ENCODE measurements at places on chromosomes 1 and 21.

- DNase-seq, result no peak
Observed at GRCh38 chr1:93815366-93816110, 63.5 kb downstream of the DNTTIP2 start.

GRCh38 chr21:18235545-18235944 is 9.1 kb upstream of the CHODL start:
- no peak for DNase-seq

DNA sequence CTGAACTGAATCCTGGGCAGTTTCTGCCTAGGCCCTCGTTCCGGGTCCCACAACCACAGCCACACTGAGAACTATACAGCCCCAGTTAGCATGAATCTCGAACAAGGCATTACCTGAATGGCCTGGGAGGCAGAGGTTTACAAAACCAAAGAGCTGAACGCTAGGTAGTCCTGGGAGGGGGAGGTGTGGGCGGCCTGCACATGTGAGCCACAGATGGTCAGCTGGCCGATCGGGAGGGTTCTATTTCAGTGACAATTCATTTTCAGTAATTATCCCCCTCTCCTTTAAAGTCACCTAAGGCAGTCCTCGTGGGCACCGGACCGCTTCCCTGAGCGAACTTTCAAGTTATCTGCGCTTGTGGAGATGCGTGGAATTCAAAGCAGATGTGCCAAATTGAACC is 111.9 kb downstream of the GLIS1 start:
- no peak for DNase-seq

DNA sequence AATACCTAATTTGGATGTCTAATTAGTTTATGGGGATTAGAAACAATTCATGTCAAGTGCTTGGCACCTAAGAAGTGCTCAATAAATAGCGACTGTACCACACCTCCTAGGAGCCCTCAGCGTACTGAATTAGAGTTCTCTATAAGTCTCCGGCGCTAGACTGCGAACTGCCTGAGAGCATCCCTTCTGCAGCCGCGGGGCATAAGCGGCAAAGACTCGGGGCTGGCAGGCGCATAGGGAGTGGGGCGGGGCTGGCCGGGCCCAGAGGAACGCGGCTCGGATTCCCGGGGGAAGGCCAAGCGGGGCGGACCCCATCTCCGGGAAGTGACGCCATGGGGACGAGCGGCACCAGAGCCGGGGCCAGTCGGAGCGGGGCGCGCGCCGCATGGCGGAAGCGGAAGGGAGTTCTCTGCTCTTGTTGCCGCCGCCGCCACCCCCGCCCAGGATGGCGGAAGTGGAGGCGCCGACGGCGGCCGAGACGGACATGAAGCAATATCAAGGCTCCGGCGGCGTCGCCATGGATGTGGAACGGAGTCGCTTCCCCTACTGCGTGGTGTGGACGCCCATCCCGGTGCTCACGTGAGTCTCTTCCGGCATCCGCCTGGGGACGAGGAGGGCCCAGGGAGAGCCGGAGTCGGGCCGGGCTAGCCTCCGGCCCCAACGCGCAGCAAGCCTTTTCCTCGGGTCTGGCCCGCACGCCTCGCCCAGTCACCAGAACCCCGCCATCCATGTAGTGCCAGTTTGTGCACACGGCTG is at the start of gene TMEM222:
Gene TMEM222, plus strand, starts transcription at position 351 of the 756 bp plus-strand sequence. Its CDS starts 35 bp downstream, at position 386.
- DNase-seq, result peak; percentile 98

DNA sequence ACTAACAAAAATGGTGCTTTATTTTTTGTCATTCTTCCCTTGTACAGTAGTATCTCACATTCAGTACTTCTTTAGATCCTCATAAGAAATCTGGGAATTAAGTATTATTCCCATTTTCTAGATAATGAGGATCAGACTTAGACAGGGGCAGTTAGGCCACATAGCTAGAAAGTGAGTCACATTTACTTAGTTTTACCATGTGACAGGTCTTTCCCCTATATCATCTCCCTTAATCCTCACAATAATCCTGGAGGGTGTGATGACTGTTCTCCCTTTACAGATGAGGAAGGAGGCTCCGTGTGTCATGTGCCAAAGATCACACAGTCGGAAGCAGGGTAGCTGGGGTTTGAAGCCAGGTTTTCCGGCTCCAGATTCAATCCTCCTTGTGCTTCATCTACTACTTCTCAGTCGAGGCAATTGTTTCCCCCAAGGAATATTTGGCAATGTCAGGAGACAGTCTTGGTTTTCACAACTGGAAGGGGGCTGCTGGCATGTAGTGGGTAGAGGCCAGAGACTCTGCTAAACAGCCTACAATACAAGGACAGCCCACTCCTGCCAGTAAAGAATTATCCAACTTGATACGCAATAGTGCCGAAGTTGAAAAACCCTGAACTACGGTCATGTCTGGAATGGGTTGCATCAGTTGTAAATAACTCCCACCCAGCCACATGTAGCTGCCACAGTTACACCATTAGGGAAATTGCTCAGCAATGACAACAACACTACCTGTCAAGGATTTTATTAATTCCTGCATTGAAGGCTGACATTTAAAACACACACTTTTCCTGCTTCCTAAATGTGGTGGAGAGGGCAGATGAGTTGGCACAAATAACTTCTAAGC is 54.5 kb downstream of the C8B start:
- DNase-seq, result no peak

- DNase-seq, result no peak
Observed at GRCh38 chr1:24319312-24319863, at the start of gene GRHL3. Gene GRHL3 (plus strand): TSS chr1:24319357. CDS start chr1:24319552, 195 bp downstream.

- no peak for DNase-seq
Observed at GRCh38 chr1:46084553-46085451, 47.6 kb downstream of the PIK3R3 start.

DNA sequence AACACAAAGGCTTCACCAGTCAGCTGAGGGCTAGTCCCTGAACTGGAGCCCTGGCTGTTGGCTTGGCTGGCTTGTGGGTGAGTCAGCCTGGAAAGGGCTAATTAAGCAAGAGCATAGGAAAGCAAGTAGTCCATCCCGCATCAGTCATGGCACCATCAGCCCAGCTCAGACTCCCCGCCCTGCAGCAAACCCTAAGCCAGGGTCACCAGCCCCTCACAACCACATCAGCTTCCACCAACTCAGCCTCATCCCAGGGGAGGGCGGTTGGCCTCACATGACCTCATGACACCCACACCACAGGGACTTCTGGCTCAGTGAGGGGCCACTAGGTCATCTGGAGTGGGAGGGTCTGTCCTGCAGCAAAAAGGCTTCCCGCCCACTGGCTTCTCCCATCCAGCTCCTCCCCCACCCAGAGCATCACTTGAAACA is 7.0 kb upstream of the SPATC1L start:
- no peak for DNase-seq

GRCh38 chr1:181089017-181089675 is 646 bp downstream of the IER5 start:
- peak; percentile 14 for DNase-seq

- no peak for DNase-seq
Observed at GRCh38 chr21:45571641-45572040, 29.4 kb upstream of the SLC19A1 start.

- DNase-seq, result no peak
Observed at GRCh38 chr1:82586473-82586872, 785.7 kb downstream of the ADGRL2 start.

GRCh38 chr1:206633708-206634121 is 1.6 kb upstream of the DYRK3 start:
- DNase-seq, result no peak

DNA sequence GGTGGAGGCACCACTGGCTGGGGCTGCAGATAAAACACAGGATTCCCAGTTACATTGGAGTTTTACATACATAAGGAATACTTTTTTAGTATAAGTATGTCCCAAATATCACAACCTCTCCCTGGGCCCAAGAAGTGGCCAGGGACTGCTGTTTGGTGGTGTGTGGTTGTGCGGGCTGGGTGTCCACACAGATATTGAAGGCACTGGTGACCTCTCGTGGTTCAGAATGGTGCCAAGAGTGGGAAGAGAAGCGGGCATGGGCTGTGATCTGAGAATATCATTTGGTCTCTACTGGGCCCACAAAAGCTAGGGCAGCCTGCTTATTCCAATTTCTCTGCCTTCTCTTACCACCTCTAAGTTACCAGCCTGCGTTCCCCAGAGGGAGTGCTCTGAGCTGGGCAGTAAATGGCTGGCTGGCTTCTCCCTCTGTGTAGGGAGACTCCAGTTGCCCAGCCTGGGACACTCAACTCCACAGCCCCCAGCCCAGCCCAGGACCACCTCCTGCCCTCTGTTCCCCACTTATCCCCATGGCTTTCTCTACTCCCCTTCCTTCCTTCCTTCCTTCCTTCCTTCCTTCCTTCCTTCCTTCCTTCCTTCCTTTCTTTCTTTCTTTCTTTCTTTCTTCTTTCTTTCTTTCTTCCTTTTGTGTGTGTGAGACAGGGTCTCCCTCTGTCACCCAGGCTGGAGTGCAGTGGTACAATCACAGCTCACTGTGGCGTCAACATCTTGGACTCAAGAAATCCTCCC is 42.8 kb upstream of the RD3 start:
- DNase-seq, result no peak

- no peak for DNase-seq
Observed at GRCh38 chr1:8822373-8823294, 5.2 kb upstream of the RERE start.

- DNase-seq, result no peak
Observed at GRCh38 chr1:234619071-234619480, 9.1 kb upstream of the IRF2BP2 start.

- DNase-seq, result peak; percentile 87
Observed at GRCh38 chr1:222617367-222617951, 438 bp upstream of the MIA3 start.

GRCh38 chr1:154863315-154864174 is 6.5 kb downstream of the KCNN3 start:
- no peak for DNase-seq

DNA sequence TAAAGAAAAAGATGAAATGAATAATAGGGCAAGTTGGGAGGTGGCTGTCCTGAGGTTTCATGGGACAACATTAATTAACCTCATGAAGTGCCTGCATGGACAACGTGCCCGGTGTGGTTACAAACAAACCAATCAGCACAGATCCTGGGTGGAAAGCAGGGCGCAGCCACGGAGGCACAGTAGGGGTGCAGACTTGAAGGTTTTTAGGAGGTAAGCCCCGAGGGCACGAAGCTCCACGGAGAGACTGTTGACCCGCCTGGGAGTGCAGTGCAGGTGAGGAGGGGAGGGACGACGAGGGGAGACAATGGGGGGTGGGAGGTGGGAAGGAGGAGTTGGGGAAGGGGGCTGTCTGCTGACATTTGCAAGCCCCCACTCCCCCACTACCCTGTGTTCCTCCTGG is 2.3 kb upstream of the RIPK4 start:
- no peak for DNase-seq

DNA sequence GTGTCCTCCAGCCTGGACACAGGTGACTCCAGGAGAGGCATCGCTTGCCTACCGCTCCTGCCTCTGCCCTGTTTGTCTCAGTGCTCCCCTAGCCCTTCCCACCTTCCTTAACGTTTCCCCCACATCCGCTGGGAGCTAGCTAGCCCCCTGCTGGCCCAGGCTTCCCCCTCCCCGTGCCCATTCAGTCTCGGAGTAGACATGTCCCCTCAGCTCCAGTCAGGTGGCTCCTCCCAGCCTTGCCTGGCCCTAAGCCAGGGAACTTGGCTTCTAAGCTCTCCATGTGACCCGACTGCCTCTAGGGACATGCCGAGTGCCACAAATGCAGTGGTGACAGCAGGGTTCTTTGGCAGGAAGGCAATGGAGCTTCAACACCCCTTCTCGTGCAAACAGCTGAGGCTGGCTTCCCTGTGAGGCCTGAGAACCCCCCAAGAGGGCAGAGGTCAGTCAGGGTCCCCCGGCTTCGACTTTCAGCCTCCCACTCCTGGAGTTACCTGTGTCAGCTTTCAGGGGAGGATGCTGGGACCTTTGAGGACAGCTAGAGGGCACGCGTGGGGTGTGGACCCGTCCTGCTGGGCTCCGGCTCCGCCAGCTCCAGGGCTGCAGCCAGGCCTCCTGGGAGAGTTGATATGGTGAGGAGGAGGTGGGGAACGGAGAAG is 16.2 kb downstream of the DRAXIN start:
- DNase-seq, result no peak

DNA sequence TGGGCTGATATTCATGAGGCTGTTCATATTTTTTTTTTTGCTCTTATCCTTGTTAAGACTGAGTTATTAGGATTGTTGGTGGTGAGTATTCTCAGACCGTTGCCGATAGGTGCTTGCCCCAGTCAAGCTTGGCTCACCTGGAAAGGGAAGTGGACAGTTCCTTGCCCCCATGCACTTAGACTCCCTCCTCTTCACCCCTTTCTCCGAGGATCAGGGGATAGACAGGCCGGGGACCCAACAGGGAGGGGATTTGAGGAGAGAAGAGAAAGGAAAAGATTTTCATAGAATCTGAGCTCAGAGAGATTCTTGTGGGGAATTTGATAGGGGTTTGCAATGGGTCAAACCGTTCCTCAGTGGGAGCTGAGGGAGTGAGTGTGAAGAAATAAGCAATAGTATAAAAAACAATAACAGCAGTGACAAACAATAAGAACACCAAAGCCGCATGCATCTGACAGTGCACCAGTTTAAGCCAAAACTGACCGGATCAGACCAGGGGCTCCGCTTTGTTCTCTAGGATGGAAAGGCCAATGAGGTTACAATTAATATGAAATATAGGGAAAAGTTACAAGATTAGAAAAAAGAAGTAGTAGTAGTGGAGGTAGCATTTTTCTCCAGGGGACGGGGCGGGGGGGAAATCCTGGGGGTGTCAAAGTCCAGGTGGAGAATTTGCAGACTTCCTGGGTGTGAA is 8.9 kb downstream of the PAX7 start:
- DNase-seq, result no peak

DNA sequence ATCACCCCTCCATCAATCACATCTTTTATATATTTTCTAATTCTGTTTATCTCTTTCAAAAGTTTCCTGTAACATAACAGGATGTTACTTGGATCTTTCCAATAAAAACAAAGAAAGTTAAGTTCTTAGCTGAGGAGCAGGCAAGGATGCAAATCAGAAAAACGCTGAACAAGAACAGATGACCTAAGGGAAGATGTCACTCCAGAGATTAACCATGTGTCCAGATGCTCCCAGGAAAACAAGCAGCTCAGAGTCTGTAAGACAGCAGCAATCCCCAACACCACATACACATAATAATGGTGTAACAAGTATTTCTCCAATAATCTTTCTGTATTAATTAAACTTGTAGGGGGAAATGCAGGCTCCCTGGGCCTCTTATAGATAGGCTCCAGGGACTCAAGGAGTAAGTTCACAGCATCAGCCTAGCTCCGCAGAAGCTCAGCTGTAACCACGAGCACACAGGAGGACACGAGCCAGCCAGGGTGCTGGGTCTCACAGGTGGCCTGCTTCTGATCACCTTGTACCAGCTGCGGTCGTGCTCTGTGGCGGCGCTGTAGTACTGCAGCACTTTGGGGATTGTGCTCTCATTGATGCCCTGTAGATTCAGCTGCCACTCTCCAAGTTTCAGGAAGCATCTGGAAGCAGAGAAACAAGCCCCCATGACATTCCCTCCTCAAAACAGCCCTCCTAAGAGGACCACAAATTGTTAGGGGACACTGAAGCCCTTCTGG is 33.1 kb upstream of the EXOSC10 start:
- no peak for DNase-seq

DNA sequence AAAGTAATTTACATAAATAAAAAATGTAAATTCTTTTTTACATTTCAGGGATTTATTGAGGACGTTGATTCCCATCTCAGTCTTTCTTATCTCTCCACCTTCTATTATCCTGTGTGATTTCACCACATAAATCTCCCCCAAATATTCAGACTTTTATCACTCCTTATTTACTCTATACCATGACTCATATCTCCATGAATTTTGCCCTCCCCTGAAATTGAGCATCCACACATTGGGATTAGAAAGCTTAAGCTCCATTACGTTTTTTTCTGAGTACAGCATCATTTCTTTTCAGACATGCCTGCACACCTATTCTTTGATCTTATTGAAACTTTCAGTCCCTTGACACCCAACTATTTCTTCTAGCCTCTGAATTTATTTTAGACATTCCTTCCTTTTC is 111.2 kb downstream of the IFI44 start:
- no peak for DNase-seq

- DNase-seq, result no peak
Observed at GRCh38 chr1:194469282-194469681, 1282.9 kb upstream of the B3GALT2 start.

All from activated CD4-positive, CD25-positive, alpha-beta regulatory T cell (primary cell).